ENCODE measurements at places on chromosomes 1 and 21. TPM values are rescaled to one million over a fixed set of nuclear protein-coding genes. Genes with fewer than 3 reads are reported as not detected.

GRCh38 chr1:150093805-150094204 is 26.2 kb downstream of the VPS45 start:
- H3K4me3 ChIP-seq, result no peak overlapping the region
- no peaks in the 10 kb centered on the region for H3K4me1 ChIP-seq

DNA sequence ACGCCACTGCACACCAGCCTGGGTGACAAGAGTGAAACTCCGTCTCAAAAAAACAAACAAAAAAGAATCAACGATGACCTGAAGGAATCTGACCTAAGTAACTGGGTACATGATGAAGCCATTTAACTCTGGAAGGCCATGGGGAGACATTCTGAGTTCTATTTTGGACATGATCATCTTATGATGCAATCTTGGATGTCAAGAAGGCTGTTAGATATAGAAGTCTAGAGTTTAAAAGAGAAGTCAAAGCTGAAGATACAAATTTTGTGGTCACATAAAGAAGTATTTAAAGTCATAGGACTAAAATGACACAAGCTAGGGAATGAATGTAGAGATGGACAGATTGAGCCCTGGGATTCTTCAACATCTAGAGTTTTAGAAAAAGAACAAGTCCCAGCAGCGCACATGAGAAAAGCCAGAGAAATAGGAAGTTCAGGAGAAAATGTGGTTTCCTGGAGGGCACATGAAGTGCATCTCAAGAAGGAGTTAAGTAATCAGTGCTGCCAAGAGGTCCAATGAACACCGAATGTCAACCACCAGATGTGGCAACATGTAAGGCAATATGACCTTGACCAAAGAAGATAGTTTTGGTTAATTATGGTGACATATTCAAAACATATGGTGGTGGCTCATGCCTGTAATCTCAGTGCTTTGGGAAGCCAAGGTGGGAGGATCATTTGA is 26.8 kb downstream of the ELK4 start:
- no peak overlapping the region for H3K27ac ChIP-seq
- H3K36me3 ChIP-seq, result no peaks in the 10 kb centered on the region
- H3K4me3 ChIP-seq, result no peak overlapping the region
- no peaks in the 10 kb centered on the region for H3K27me3 ChIP-seq

CFHR3 gene
- not detected for total RNA-seq

DNA sequence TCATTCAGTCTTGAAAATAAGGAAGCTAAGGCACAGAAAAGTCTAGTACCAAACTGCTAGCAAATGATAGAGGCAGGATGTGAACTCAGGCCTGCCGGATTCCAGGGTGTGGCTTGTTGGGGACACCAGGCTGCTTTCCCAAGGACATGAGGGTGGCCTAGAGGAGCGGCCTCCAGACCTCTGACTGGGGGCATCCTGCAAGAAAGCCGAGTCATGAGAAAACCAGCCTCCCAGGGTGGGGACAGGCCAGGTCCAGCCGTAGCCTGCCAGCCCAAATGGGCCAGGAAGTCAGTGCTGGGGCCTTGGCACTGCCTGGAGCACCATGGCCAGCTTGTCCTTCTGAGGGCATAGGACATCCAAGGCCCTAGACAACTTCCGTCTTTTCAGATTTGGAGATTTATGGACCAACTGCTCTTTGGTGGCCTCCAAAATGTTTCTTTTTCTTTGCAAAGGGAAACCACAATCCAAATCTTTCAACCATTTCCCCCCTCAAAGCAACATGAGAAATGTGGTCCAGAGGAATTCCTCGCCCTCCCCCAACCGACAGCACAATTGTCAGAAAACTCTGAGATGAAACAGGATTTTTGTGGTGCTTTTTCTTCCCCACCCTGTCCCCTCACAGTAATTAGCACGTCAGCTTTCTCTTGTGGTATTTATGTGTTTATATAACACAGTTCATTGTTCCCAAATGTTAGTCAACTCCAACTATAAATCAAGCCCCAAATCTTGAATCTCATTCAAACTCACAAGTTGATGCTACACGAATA is 212.3 kb downstream of the KAZN start:
- H3K4me3 ChIP-seq, result no peak overlapping the region
- no peaks in the 10 kb centered on the region for H3K4me1 ChIP-seq
- H3K27ac ChIP-seq, result no peak overlapping the region

- no peak overlapping the region for H3K4me3 ChIP-seq
- H3K36me3 ChIP-seq, result no peaks in the 10 kb centered on the region
- H3K27me3 ChIP-seq, result peaks cover 64% of the 10 kb centered on the region
- no peaks in the 10 kb centered on the region for H3K4me1 ChIP-seq
Observed at GRCh38 chr1:11567244-11568065, 86.8 kb downstream of the FBXO2 start.

DNA sequence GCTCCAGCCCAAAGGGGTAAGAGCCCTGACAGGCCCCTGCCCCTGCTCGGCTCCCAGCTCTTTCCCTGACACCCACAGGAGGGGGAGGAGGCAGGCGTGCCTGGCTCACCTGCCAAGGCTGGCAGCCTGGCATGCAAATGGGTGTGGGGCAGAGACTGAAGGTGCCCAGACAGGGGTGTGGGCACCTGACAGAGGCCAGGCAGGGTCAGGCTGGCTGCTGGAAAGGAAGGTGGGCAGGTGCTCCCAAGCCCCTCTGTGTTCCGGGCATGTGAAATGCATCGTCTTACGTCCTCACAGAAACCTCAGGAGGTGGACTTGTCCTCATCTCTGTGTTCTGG is 19.4 kb upstream of the CASZ1 start:
- H3K4me3 ChIP-seq, result no peak overlapping the region
- no peaks in the 10 kb centered on the region for H3K27me3 ChIP-seq
- H3K4me1 ChIP-seq, result peaks cover 8% of the 10 kb centered on the region
- no peaks in the 10 kb centered on the region for H3K36me3 ChIP-seq
- no peak overlapping the region for H3K27ac ChIP-seq

DNA sequence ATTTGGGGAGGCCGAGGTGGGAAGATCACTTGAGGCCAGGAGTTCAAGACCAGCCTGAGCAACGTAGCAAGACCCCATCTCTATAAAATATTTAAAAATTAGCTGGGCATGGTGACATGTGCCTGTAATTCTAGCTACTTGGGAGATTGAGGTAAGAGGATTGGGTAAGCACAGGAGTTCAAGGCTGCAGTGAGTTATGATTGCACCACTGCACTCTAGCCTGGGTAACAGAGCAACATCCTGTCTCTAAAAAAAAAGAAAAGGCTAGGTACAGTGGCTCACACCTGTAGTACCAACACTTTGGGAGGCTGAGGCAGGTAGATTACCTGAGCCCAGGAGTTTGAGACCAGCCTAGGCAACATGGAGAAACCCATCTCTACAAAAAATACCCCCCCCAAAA is 35.7 kb upstream of the RCC1 start:
- peaks cover 82% of the 10 kb centered on the region for H3K36me3 ChIP-seq
- H3K4me3 ChIP-seq, result no peak overlapping the region
- no peak overlapping the region for H3K27ac ChIP-seq
- DNase-seq, result no peak
- no peaks in the 10 kb centered on the region for H3K27me3 ChIP-seq

TPTE gene
- total RNA-seq, result not detected

DNA sequence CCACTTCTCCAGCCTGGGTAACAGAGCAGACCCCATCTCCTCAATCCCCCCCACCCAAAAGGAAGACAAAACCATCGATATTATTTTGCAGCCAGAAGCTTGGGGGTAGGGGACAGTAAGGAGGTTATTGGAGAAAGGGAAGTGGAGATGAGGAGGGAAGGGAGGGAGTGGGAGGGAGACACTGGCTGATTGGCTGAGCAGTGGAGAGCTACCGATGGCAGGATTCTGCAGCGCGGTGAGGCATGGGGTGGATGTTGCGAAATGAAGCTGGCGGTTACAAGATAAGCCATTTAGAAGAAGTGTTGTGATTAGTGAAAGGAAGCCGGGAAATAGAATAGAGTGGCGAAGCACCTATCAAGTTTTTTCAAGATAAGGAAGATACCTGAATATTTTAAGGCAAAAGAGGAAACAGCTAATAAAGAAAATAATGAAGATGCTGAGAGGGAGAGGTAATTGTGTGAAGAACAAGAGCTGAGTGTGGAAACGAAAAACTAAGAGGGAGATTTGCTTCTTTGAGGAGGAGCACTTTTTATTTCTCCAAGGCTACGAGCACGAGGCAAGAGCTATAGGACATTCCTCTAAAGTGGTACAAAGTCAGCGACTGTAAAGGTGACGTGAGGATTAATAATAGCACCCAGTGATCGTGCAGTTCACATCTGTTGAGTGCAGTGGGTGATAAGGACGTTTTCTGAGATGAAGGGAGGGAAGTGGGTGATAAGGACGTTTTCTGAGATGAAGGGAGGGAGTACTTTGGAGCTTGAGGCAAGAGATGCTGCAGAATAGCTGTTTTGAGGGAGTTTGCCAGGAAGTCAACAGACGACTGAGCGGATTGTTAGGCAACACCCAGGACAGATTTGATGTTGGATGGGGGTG is 103.2 kb upstream of the KIF26B start:
- no peak overlapping the region for H3K27ac ChIP-seq
- H3K36me3 ChIP-seq, result no peaks in the 10 kb centered on the region
- H3K4me3 ChIP-seq, result no peak overlapping the region
- H3K27me3 ChIP-seq, result no peaks in the 10 kb centered on the region
- peak; percentile 38 for DNase-seq
- H3K4me1 ChIP-seq, result peaks cover 7% of the 10 kb centered on the region

DNA sequence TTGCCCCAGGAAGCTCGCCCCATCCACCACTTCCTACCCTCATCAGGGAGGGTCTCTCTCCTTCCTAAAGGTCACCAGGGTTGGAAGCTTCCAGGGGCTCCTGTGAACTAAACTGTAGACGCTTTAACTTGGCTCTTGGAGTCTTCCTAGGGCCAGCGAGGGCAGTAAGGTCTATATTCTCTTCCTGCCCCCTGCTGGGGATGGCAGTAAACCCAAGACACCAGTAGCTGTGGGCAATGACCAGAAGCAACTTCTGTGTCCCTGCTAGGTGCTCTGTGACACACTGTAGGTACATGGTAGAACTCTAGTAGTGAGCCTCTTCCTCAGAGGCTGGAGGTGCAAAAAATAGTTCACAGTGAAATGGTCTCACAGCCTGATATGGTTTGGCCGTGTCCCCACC is 30.0 kb downstream of the KCND3 start:
- no peaks in the 10 kb centered on the region for H3K27me3 ChIP-seq
- no peak overlapping the region for H3K4me3 ChIP-seq
- no peak for DNase-seq
- no peak overlapping the region for H3K27ac ChIP-seq

- H3K27ac ChIP-seq, result peak overlapping the region; percentile 92
- no peaks in the 10 kb centered on the region for H3K27me3 ChIP-seq
- H3K4me1 ChIP-seq, result peaks cover 10% of the 10 kb centered on the region
- H3K4me3 ChIP-seq, result peak overlapping the region; percentile 68
- DNase-seq, result peak; percentile 74
Observed at GRCh38 chr1:146036965-146037646, 15.6 kb upstream of the HJV start.

- H3K27ac ChIP-seq, result no peak overlapping the region
- peaks cover 38% of the 10 kb centered on the region for H3K36me3 ChIP-seq
- no peak for DNase-seq
- peaks cover 20% of the 10 kb centered on the region for H3K4me1 ChIP-seq
- H3K4me3 ChIP-seq, result no peak overlapping the region
- H3K27me3 ChIP-seq, result no peaks in the 10 kb centered on the region
Observed at GRCh38 chr1:151187205-151187604, 2.8 kb downstream of the VPS72 start.

DNA sequence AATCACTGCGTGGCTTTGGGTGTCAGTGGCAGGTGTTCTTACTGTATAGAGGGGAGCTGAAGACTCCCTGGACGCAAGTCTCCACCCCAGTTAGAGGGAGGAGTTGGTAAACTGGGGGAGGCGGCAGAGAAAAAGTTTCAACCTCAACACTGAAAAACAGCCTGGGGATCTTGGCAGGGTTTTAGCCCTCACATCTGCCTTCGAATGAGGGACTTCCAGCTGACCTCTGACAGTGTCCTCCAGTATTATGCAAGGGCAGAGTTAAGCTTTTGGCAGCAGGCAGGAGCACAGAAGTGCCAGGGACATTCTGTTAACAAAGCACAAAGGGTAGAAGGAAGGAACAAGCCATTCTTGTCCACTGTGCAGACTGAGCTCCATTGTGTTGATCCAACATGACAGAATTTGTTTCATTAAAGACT is 41.2 kb upstream of the RAB4A start:
- H3K4me1 ChIP-seq, result peaks cover 19% of the 10 kb centered on the region
- no peak overlapping the region for H3K4me3 ChIP-seq
- no peaks in the 10 kb centered on the region for H3K36me3 ChIP-seq
- DNase-seq, result peak; percentile 84
- peak overlapping the region; percentile 81 for H3K27ac ChIP-seq
- no peaks in the 10 kb centered on the region for H3K27me3 ChIP-seq

- H3K27me3 ChIP-seq, result no peaks in the 10 kb centered on the region
- no peaks in the 10 kb centered on the region for H3K36me3 ChIP-seq
- H3K4me3 ChIP-seq, result no peak overlapping the region
- no peak overlapping the region for H3K27ac ChIP-seq
- H3K4me1 ChIP-seq, result peaks cover 1% of the 10 kb centered on the region
Observed at GRCh38 chr1:50271968-50272578, 151.2 kb downstream of the DMRTA2 start.

- H3K4me3 ChIP-seq, result no peak overlapping the region
- H3K27ac ChIP-seq, result no peak overlapping the region
- no peaks in the 10 kb centered on the region for H3K36me3 ChIP-seq
- peaks cover 14% of the 10 kb centered on the region for H3K4me1 ChIP-seq
- H3K27me3 ChIP-seq, result no peaks in the 10 kb centered on the region
Observed at GRCh38 chr1:50929376-50929958, 30.6 kb downstream of the FAF1 start.

DNA sequence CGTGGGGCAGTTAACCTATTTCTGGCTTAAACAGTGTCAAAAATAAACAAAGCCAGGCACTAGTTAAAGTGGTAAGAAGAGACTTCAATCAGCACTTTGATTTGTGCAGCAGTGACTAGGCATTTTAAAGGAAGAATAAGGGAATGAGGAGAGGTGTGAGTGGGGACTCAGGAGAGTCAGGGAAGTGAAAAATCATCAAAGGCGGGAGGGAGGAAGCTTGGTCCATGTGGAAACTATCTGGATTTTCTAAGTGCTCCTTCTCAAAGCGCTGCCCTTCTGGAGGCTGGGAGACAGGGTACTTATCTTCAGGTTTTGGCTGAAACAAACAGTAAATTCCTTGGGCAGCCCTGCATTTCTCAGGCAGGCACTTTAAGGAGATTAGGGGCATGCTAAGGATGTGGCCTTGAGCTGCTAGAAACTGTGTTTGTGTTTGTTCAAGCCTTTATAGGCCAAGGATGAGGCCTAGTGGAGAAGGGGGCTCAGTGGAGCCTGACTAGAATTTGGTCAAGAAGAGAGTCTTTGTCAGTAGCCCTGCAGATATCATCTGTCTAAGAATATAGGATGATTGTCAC is 486.5 kb downstream of the SIPA1L2 start:
- H3K27me3 ChIP-seq, result no peaks in the 10 kb centered on the region
- peak overlapping the region; percentile 52 for H3K27ac ChIP-seq
- no peak for DNase-seq
- H3K36me3 ChIP-seq, result no peaks in the 10 kb centered on the region
- no peaks in the 10 kb centered on the region for H3K4me1 ChIP-seq

DNA sequence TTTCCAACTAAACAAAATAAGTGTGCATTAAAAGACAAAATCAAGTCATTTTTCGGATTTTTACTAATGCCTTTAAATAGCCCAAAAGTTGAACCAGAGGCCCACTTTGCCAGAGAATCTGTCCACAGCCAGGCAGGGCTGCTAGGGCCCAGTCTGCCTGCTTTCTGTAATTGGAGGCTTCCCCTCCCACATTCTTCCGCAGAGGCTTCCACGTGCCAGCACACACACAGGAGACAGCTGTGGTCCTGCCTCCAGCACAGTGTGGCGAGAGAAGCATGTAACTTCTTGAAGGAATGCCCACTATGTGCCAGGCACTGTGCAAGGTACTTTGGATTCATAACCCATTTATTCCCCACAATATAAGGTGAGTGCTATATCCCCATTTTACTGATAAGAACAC is 11.3 kb upstream of the PDZK1IP1 start:
- H3K4me1 ChIP-seq, result no peaks in the 10 kb centered on the region
- DNase-seq, result no peak
- H3K36me3 ChIP-seq, result no peaks in the 10 kb centered on the region
- H3K27ac ChIP-seq, result no peak overlapping the region
- H3K4me3 ChIP-seq, result no peak overlapping the region

Data from heart left ventricle (tissue), 16 donors.